Stimulated activated CD4-positive, alpha-beta T cell treated with anti-CD3 and anti-CD28 coated beads, Interleukin-15, amount 100 ng/mL, for 1 hour (primary cell): ENCODE measurements at places on chromosomes 2 and 18.
A peak's percentile ranks its signal among the peaks of the same experiment; 100 is the strongest.

- DNase-seq: no peak
Measured at GRCh38 chr18:24413148-24413547, 13.3 kb upstream of the IMPACT start.

DNA sequence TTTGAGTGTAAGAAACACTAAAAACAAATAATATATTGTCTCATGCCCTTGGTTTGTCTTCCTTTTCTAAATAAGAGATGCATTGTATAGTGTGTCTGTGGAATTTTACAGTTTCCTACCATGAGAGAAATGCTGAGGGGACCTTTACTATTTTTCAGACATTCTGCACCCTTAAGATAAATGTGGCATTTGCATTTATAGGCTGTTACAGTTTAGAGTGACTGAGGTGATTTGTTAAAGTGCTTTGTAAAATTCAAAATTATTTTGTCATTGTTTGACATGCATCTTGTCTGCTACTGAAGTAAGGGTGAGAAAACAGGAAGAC lies 78.9 kb upstream of the ZSWIM2 start:
- no peak for DNase-seq

GRCh38 chr18:32160547-32160946 lies 29.3 kb upstream of the MEP1B start:
- DNase-seq: no peak

DNA sequence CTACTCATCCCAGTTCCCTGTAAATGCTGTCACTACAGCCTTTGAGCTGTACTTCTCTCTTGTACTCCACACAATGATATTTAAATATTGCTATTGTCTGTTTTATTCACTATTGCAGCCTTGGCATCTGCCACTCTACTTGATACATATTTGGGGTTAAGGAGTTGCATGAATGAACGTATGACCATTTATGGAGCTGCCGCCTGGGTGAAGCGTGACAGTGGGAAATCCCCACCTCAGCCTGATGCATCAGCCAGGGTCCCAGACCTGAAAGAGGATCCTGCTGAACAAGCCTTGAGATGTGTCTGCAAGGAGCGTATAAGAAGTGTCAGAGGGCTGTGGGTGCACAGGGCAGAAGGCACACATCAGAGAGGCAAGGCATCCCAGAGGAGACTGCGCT lies 39.1 kb downstream of the MRPL35 start:
- peak; percentile 32 for DNase-seq

DNA sequence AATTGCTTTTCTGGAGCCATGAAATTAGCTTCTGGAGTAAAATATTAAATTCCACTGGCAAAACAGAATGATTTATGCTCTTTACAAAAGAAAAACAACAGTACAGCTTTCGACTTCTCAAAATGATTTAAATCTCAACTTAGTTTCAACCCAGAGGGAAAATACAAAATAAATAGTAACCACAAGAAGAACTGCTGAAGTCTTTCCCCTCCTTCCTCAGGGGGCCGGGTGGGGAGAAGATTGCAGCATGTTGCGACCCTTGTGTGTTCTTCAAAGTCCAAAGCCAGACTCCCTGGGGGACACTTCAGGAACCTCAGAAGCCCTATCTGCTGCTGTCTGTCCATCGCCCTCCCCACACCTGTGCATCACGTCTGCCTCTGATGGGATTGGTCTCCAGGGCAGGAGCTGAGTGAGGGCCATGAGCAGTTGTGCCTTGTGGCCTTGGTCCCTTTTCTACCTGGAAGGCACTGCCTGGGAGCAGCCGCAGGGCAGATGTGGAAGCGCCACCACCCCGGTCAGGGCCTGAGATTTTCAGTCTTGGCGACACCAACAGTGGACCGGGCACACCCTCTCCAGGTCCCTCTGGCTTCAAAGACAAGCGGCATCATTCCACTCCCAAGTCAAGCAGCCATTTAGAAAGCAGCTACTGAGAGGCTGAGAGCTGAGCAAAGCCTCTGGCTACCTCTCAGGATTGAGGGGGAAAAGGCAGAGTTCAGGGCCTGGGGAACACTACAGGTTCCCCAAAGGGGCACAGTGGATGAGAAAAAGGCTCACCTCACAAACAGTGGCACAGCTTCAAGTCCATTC lies 210.1 kb upstream of the RAB6C start:
- no peak for DNase-seq

- DNase-seq: no peak
Measured at GRCh38 chr2:10465910-10466309, 17.8 kb upstream of the ODC1 start.

GRCh38 chr18:9609190-9609589 lies 5.2 kb downstream of the PPP4R1 start:
- no peak for DNase-seq

DNA sequence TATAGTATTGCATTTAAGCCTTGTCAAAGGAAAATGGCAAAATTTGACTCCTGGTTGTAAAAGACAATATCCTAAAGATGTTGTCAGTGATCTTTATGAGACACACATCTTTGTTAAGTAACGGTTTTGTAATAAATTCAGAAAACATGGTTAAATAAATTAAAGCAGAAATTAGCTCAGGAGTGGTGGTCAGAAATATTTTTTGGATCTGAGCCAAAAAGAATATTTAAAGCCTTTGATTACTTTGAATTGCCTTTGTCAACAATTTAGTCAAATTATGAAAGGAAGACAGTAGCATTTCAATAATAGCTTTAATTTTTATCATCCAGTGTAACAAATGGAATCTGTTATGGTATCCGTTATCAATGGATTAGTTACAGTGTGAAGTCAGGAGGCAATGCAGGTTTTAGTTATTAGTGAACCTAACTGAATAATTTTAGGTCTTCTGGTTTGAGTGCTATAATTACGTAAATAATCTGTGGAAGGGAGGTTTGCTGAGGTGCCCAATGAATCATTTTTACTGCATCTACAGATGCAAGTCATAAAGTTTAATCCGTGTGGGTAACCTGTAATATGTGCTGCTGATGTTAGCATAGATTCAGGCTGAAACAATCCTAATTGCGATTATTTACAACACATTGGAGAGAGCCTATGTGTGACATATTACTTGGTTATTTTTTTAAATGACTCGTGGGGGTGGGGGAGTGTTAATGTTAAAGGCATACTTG lies 42.7 kb downstream of the SMAD4 start:
- no peak for DNase-seq

DNA sequence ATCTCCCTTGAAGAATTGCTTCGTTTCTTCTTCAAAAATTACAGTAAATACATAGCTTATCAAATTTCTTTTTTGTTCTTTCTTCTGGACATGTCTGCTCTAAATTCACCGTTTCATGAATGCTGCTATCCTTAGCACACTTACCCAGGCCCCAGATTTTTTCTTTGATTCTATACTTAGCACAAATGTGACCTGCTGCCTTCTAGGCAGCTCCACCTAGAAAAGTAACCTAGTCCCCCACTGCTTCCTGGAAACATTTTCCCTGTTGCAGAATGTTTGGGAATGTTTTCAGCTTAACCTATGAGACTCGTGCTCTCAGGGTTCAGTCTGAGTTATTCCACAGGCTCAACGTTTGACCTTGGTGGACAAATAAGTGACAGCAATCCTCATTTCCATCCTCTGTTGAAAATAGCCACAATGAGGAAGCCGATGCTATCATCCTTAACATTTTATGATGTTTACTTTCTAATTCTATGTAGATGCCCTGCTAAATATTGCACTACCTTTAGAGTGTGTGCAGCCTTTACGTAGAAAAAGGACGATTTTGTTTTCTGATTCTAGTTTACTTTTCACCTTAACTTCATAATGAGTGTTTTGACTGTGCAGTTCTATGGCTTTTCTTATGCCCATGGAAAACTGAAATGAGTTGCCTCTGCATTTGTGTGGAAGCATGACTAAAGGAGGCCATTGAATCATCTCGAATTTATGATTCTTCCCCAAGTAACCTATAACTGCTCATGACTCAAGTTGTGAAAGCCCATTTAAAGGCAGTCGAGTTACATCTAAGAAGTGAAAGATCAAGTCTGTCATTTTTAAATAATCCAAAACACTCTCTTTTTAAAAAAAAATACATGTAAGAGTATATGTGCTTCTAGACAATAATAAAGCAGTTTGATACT lies 47.7 kb downstream of the TMEM182 start:
- DNase-seq: no peak

DNA sequence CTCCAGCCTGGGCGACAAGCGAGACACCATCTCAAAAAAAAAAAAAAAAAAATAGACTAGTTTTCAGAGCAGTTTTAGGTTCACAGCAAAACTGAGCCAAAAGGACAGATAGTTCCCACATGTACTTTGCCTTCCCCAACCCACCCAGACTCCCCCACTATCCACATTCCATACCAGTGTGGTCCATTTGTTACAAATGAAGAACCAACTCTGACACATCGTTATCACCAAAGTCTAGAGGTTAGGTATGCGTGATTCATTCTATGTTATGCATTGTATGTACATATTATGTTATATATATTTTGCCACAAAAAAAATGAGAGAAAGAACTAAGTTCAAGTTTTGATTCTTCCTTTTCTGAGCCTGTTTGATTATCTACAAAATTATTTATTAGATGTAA lies 3.5 kb downstream of the DUSP11 start:
- DNase-seq: no peak

DNA sequence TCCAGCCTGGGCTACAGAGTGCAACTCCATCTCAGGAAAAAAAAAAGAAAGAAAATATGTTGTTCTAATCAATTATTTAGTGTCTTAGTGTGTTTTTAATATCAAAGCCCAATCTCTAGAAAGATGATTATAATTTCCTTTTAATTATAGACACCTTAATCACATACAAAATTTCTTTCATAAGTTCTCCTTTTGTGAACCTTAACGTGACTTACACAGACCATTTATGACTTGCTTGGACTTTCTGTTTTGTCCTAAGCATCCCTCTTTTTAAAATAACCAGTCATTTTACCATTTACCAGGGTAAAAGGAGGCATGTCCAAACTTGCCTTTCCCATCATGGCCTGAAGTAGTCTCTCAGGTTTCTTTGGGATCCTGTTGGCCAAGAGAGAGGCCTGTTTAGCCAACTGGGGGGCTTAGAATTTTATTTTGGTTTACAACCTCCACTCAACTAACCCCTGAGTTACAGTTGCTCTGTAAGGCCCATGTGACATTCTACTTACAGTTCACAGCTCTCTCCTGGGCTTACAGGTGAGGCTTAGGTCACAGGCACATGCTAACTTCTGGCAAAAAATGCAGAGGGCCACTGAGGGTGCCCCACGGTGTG lies 23.9 kb upstream of the GPR155 start:
- DNase-seq: no peak

DNA sequence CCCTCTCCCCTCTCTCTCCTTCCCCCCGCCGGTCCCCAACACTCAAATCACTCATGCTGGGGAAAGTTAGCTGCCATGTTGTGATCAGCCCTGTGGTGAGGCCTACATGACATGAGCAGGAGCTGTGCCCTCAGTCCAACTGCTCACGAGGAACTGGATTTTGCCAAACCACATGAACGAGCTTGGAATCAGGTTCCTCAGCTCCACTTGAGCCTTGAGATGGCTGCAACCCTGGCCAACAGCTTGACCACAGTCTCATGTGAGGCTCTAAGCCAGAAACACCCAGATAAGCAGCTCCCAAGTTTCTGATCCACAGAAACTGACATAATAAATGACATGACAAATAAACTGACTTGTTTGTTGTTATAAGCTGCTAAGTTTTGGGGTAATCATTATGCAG lies 38.4 kb downstream of the ARL4C start:
- DNase-seq: no peak

GRCh38 chr2:132473174-132473883 lies 56.7 kb downstream of the GPR39 start:
- no peak for DNase-seq

DNA sequence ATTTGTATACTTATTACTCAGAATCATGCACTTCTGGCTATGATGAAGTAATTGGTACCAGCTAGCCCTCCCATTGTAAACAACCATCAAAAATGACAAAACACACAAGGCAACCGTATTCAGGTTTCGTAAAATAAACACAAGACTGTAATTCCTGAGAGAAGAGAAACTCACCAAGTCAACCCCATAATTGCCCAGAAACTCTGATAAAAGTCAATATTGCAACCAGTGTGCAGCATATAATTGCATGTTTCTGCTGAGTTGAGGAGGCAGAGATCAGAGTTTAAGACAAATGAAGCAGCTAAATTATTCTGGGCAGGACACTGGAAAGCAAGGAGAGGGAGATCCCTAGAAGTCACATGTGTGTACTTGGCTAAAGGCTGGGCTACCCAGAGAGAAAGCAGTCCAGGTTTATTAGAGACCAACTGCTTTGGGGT lies 90.3 kb downstream of the ROCK2 start:
- no peak for DNase-seq

DNA sequence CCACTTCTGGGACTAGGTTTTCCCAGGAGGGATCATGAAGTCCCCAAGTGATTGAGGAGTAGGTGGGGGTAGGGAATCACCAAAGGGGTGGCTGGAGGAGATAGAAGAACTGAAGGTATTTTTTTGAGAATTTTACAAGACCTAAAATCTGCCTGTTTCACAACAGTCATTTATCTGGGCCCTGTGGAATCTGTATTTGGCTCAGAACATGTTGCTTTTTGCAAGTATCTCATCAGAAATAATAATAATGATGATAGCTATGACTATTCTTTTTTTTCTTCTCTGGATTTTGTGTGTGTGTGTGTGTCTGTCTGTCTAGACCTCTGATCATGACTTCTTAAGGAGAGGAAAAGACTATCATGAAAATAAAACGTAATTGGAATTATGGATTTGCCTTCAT lies 13.9 kb downstream of the STON1 start:
- DNase-seq: no peak

DNA sequence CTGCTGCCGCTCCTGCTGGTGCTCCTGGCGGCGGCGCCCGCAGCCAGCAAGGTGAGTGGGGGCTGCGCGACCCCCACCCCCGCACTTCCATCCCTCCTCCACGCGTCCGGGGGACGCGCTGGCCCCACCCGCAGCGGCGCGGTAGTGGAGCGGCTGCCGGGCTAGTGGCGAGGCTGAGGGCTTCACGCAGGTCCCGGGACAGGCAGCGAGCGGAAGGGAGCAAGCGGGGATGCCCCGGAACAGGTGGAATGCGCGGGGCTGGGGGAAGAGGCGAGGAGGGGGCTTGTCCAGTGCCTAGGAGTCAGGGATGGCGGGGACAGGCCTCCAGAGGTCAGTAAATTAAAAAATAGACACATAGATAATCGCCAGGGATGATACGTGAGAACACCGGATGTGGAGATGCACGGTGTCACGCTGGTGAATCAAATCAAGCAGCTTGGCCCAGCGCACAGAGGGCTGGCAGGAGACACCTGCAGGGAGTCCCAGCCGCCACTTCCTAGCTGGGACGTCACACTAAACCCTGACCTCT lies 403 bp downstream of the COL4A3 start:
- no peak for DNase-seq

GRCh38 chr18:9630444-9630843 lies 16.1 kb upstream of the PPP4R1 start:
- DNase-seq: no peak

DNA sequence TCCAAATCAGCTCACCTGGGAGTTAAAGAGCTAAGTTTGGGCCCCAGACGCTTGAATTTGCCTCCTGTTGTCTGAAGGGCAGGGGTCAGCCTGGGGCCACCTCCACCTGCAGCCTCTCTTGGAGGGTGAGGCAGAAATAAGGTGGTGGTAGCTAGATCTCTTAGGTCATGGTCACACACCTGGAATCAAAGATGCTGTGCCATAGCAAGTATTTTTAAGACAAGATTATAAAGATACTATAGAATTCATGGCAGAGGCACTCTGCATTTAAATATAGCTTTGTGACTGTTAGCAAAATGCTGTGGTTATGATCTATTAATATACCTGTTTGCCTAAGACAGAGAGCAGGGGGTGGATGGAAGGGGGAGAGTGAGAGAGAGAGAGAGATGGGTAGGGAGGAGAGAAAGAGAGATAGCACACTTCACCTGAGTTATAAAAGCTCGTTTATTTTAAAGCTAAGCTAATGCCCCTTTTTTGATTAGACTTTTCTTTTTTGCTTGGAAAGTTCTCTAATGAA lies 242.7 kb downstream of the TMEM182 start:
- no peak for DNase-seq
